ENCODE measurements at places on chromosomes 4 and X. TPM values are rescaled to one million over a fixed set of nuclear protein-coding genes. Genes with fewer than 3 reads are reported as not detected.

Gene PDZD4
- total RNA-seq = not detected

Gene ZNF711
- 0.57 TPM for total RNA-seq

Gene TLR2
- 0.29 TPM for total RNA-seq

Gene FRMPD3
- total RNA-seq = under 0.01 TPM

Gene AFP
- 0.57 TPM for total RNA-seq

Gene TLR8
- not detected for total RNA-seq

Gene EXOC1L
- not detected for total RNA-seq

Gene CTAG2
- not detected for total RNA-seq

Gene PPARGC1A
- total RNA-seq = under 0.01 TPM

Gene STATH
- total RNA-seq = not detected

Gene GABRG1
- not detected for total RNA-seq

Gene ESX1
- not detected for total RNA-seq

Gene USP17L11
- total RNA-seq = not detected

Gene PORCN
- 15.5 TPM for total RNA-seq

Gene DKK2
- total RNA-seq = under 0.01 TPM

Gene MMRN1
- not detected for total RNA-seq

Gene HERC5
- 2.0 TPM for total RNA-seq

Gene FAM47E
- total RNA-seq = not detected

Gene LONRF3
- 0.57 TPM for total RNA-seq

Gene FIP1L1
- total RNA-seq = 94.1 TPM

Data from placental pericyte (primary cell).